ENCODE measurements at places on chromosomes 1 and 21.

DNA sequence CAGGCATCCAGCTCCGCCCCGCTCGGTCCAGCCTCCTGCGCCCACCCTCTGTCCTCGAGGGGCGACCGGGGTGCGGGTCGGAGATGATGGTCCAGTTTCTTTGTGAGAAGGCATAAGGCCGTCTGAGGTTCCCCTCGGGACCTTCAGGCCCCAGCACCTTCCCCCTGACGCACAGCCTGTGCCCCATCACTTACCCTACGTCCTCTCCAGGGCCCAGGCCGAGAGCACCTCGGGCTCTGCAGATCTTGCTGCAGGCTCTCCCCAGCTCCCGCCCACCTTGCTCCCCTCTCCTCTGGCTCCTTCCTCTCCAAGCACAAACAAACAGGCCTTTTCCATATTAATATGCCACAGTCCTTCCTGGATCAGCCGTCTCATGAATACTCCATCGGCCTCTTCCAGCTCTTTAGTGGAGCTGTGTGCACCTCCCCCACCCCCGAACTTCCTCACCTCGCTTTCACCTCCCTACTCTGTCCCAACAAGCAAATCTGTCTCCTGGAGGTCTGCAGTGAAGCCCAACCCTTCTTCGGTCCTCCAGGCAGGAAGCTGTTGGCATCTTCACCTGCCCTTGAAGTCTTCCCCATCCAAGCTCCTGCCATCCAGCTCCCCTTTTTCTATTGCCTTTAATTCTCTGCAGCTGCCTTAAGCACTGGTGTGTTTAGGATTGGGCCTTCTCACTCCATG is 448 bp upstream of the COL9A2 start:
- no peak for DNase-seq

- no peak for DNase-seq
Observed at GRCh38 chr1:54318246-54318814, 87.9 kb downstream of the SSBP3 start.

DNA sequence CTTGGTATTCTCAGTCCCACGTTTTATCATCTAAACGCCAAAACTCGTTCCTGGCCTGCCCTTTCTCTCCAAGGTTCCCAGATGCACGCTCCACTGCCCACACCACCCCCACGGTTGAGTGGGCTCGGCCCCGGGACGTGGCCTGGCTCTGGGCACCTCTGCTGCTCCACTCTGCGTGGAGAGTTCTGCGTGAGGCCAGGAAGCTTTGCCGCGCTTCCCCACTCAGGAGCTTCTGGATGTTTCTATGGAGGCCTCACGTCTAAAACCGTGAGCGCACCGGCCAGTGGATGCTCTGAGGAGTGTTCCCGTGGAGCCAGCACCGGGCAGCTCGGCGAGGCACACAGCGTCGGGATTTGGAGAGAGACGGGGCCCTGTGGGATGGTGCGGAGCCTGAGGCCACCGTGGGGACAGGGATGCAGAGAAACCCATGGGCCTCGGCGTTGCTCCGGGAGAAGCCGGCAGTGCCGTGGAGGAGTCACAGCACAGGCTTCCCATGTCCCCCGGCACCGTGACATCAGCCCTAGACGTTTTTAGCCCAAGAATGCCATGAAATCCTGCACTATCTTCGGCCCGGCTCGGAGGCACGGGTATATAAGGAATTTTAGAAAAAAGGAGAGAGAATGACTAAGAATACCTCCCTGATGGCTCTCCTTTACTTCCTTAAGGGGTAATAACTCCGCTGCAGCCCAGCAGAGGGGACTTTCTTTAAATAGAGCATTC is 125.9 kb downstream of the PRDM16 start:
- DNase-seq, result no peak

DNA sequence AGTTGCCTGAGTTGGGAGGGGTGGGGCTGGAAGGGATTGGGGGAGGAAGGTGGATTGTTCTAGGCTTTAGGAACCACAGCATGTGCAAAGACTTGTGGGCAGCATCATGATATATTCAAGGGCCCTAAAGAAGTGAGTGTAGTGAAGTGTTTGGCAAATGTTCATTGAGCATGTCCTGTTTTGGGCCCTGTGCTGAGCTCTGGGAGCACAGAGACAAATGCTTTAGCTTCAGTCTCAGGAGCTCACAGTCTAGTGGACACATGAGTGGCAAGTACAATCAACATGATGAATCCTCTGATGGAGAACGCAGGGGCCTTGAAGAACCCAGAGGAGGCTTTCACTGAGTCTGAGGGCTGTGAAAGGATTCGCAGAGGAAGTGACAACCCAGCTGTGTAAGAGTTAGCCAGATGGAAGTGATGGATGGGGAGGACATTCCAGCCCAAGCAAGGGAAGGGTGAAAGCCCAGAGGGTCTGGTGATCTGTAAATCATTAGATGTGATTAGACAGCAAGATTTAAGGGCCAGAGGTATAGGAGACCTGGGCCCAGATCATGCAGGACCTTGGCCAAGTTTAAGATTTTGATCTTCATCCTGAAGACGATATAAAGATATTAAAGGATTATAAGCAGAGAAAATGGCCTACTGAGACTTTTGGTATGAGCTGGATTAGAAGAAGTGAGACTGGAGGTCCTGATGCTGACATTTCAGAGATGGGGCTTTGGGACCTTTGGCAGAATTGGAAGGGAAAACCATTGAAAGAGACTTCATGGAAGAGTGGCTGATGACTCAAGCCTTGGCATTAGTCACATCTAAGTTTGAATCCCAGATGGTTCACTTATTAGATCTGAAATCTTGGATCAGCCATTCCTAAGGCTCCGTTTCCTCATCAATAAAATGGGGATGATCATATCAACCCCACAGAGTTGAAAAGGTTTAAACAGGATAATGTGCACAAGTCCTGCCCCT is 4.6 kb downstream of the IPO13 start:
- DNase-seq, result no peak
